ENCODE measurements at places on chromosomes 11 and 22.

- peak; percentile 30 for DNase-seq
Observed at GRCh38 chr11:114440121-114440860, 1.0 kb downstream of the REXO2 start.

- no peak for DNase-seq
Observed at GRCh38 chr22:50311606-50312351, 4.3 kb upstream of the PLXNB2 start.

GRCh38 chr11:102497061-102497460, 33.5 kb downstream of the MMP7 start:
- peak; percentile 62 for DNase-seq

- peak; percentile 69 for DNase-seq
Observed at GRCh38 chr11:9137293-9138132, 46.1 kb upstream of the SCUBE2 start.

- DNase-seq = no peak
Observed at GRCh38 chr22:23984430-23984829, 4.5 kb downstream of the GSTT2 start.

DNA sequence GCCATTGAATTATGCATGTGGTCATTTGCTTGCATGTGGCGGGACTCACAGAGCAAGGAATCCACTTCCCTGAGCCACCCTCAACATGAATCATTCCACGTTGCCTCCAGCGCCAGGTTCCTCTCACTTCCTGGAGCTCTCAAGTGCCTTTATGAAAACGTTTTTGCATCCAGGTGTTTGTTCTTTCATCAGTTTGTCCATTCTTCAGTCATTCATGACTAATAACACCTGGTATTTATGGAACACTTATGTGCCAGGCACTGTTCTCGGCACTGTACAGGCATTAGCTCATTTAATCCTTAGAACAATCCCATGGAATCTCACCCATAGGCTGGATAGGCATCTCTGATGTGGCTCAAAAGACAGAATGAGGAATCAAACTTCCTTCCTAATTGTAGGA, 256.1 kb upstream of the SYN3 start:
- DNase-seq = no peak

DNA sequence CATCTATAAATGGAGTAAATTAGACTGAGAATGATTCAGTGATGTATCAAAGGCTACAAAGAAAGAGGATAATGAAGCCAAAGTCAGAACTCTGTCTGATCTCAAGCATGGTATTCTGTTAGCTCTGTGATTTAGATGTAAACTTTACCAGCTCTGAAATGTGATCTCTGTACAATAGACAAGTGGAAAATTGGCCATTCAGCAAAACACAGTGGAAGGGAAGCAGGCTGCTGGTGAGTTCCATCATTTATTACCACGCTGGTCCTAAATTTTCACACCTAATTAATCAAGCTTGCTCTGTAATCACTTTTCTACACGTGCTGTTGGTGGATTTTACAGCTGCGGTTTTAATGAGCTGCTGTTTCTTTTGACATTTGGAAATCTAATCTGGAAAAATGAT, 145.1 kb upstream of the OPCML start:
- DNase-seq = no peak

GRCh38 chr11:20102397-20102796, 57.9 kb downstream of the DBX1 start:
- DNase-seq = no peak

GRCh38 chr11:123594921-123595320, 59.5 kb downstream of the SCN3B start:
- no peak for DNase-seq

- DNase-seq = no peak
Observed at GRCh38 chr22:25930083-25930482, 188.1 kb downstream of the MYO18B start.

- DNase-seq = peak; percentile 75
Observed at GRCh38 chr11:10605941-10606381, 37.5 kb upstream of the LYVE1 start.

GRCh38 chr11:33451364-33451763, 194.2 kb downstream of the HIPK3 start:
- DNase-seq = no peak

- no peak for DNase-seq
Observed at GRCh38 chr22:29260601-29261315, 7.0 kb downstream of the RHBDD3 start.

DNA sequence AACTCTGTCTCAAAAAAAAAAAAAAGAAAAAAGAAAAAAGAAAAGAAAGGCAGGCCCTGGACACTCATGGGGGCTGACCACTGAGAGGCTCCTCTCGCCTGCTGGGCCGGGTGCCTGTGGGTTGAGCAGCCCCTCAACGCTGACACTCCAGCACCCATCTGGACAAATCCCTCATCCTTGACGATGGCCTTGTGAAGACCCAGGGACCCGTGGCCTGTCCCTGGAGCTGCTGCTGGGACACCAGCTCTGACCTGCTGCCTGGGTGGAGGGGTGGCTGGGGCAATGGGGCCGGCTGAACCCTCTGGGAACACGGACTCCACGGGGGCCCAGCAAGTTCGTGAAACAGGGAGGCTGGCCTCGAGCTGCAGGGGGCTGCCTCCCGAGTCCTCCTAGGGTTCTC, 10.5 kb upstream of the BID start:
- DNase-seq = no peak

GRCh38 chr11:10450462-10451425, 4.3 kb upstream of the AMPD3 start:
- DNase-seq = no peak

- DNase-seq = no peak
Observed at GRCh38 chr11:2406878-2407410, 6.4 kb downstream of the TSSC4 start.

- no peak for DNase-seq
Observed at GRCh38 chr22:49306632-49307480, 520.8 kb downstream of the BRD1 start.

- no peak for DNase-seq
Observed at GRCh38 chr11:86222081-86222480, 22.5 kb upstream of the EED start.

DNA sequence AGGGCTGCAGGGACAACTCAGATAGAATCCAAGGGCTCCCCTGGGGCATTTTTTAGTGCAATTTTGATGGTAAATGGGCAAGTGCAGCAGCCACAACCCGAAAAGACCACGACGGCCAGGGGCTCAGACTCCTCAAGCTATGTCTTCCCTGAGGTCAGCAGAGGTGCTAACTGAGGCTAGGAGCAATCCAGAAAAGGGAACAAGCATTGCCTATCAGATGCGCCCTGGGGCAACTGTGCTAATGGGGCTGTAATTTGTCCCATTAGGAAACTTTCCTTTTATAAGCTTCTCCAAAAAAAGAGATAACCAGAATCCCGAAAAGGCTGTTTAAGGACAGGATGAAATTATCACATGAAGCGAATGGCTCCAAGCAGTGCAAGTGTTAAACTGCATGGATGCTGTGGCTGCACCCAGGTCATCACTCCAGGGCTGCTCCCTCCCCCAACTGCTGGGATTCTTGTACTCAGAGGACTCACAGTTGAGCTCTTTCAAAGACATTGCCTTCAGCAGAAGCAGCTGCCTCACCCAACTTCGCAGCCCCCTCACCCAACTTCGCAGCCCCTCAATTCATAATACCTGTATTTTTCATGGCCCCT, 2.8 kb upstream of the CD3E start:
- no peak for DNase-seq

- DNase-seq = no peak
Observed at GRCh38 chr22:43479301-43479950, 67.6 kb downstream of the MPPED1 start.

GRCh38 chr11:45146072-45147016, at the start of gene PRDM11:
Gene PRDM11, plus strand, starts transcription at chr11:45146639. Its CDS starts 35,128 bp downstream, at chr11:45181767.
- peak; percentile 79 for DNase-seq

- DNase-seq = no peak
Observed at GRCh38 chr11:22626573-22627239, 1.1 kb upstream of the FANCF start.

- no peak for DNase-seq
Observed at GRCh38 chr11:87536565-87536964, 498.8 kb downstream of the TMEM135 start.

DNA sequence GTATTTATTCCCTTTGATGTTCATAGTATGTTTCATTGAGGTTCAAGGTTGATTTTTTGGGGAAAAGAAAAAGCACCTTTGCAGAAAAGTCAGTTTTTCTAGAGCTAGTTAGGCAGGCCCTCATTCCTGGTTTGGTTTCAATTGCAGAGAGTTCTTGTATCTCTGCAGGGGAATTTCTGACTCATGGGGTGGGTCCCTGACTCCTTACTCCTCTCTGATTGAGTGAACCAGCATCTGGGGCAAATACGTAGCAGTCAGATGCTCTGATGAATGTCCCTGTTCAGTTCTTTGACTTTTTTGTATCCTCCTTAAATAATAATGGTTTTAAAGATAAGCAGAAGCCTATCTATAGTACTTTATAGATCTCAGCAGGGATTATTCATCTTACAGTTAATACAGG, 7.7 kb upstream of the NCR3LG1 start:
- DNase-seq = peak; percentile 82

DNA sequence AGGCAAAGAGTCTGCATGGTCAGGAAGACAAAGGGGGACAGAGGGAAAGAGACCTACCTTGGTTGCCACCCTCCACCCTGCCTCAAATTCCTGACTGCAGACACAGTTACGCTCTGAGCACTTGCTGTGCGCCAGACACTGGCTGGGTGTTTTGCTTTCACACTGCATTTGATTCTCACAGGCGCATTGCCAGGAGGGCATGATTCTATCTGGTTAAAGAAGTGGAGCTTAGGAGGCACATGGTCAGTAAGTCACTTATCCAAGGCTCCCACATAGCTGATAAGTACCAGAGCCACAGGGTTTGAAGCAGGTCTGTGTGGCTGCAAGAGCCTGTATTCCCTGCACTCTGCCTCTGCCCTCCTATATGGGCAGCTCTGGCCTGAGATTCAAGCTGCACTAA, 103.9 kb downstream of the TIMP3 start:
- DNase-seq = no peak

DNA sequence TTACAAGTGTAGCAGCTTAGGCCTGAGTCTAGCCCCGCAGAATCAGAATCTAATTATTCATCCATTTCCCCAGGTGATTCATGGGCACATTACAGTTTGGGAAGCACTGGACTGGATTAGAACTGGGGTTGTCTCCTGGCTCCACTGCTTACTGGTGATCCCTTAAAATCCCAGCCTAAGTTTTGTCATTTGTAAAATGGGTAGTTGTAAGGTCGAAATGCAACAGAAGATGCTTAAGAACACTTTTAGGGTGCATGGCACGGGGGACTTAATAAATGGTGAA, 1.3 kb downstream of the STX3 start:
- peak; percentile 69 for DNase-seq

- peak; percentile 67 for DNase-seq
Observed at GRCh38 chr11:94117871-94118270, 10.8 kb upstream of the PANX1 start.

DNA sequence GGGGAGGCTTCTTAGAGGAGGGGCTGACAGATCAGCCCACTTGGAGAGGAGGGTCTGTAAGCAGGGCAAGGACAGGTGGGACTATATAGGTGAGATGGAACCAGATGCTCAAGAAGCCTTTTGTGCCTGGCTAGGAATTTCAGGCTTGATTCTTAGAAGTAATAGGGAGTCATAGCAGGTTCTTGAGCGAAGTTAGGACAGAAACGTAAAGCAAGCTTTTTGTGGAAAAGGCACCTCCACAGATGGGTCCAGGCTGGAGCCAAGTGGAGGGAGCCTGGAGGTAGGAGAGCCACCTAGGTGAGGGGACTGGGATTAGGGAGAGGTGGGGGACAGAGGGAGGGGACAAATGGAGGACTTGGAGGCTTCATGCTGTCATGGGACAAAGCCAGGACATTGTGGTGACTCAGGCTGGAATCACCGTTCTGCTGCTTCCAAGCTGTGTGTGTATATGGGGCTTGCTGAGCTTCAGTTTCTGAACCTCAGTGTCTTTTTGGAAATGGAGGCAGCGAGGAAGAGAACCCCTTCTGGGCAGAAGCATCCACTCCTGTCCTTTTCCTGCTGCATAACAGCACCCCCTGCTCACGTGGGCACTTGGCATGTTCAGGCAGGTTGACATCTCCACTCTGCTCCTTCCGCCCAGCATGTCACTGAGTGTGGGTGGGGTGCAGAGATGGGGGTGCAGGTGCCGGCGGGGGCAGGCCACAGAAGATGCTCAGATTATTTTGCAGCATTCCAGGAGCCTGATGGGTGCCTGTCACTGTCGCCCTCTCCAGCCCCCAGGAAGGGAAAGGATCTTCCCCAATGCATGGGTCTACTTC, 58.0 kb downstream of the MCM5 start:
- peak; percentile 41 for DNase-seq

DNA sequence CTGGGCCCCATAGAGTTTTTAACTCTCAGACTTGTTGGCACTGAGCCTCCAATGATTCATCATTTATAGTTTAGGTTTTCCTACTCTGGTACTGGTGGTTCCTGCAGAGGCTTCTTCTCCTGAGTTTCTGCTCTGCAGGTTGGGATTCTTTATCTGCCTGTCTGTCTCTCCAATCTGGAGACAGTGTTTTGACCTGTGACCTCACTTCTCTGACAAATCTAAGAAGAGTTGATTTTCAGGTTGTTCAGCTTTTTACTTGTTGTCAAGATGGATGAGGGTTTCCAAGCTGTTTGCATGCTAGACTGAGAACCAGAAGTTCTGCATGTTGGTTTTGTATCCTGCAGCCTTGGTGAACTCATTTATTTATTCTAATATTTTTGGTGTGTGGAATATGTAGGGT, 63.9 kb downstream of the JAM3 start:
- DNase-seq = peak; percentile 38

GRCh38 chr11:104183593-104183992, 19.6 kb upstream of the PDGFD start:
- DNase-seq = no peak

GRCh38 chr11:85086504-85087284, 540.5 kb downstream of the DLG2 start:
- DNase-seq = peak; percentile 79
